ENCODE measurements at places on chromosomes 3 and 15.

- no peak for DNase-seq
Measured at GRCh38 chr3:25423780-25424588, 4.1 kb upstream of the RARB start.

GRCh38 chr15:71853543-71853942 lies 43.2 kb downstream of the NR2E3 start:
- no peak for DNase-seq

- DNase-seq = peak; percentile 16
Measured at GRCh38 chr3:38109580-38110313, 27.2 kb downstream of the ACAA1 start.

DNA sequence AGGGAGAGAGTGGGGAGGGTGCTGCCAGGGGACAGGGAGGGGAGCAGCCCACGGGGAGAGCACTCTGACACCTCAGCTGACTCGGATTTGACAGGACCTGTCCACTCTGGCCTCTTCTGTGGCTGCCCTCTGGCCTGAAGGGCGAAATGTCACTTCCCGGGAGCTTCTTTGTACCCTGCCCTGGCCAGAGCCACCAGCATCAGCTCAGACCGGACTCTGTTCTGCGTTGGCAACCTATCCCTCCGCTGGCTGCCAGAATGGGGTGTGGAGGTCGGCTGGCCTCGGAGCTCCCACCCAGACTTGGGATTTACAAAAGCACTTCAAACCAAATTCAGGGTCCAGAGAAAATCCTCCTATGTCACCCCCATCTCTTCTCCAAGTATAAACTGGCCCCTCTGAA lies 336.7 kb upstream of the FRG2C start:
- DNase-seq = no peak

DNA sequence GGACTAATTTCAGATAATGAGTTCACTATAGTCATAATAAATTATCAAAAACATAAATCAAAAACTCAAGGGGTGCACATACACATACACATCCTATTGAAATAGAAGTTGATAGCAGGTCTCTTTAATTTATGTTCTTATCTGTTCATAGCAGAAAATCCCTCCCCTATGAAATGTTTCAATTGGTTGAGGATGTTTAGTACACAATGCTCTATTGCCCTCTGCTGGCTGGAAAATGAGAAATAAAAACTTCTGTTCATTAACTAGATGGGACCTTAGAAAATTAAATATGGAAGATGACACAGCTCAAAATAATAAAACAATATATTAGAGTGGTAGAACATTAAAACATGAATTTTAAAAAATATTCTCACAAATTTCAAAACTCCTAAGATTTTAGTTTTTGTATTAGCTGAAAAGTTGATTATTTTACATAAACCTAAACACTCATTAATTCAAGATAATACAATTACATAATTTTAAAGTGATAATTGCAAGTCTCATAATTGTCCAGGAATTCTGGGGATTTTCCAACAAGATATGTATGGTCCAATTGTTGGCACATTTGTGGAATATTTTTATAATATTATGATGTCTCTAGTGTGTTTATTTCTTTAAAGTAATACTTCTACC lies 735.0 kb downstream of the ROBO1 start:
- DNase-seq = no peak

GRCh38 chr3:178320456-178321351 lies 215.5 kb upstream of the KCNMB2 start:
- DNase-seq = no peak

DNA sequence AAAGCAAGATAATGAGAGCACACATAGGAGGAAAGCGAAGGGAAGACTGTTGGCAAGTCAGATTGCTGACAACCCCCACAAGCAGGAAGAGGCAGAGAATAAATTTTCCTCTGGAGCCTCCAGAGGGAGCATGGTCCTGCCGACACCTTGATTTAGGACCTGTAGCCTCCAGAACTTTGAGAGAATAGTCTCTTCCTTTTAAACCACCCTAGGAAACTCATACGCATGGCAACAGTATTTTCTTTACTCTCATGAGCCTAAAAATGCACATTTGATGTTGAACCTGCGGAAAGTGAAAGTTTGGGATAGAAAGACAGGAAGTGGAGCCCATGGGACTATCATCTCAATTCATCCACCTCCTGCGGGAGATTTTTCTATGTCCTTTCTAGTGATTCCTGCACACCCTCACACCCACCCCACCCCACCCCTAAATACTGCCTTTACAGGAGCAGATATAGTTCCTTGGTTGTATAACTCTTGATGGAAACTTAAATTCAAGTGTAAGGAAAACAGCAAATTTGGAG lies 116.7 kb upstream of the LPP start:
- no peak for DNase-seq

- DNase-seq = no peak
Measured at GRCh38 chr3:138824114-138824506, 10.6 kb downstream of the PIK3CB start.

Measured in omental fat pad (tissue), 4 donors.